ENCODE measurements at places on chromosomes 6 and 20.
A peak's percentile ranks its signal among the peaks of the same experiment; 100 is the strongest.

- DNase-seq = no peak
These were observed 28.8 kb downstream of the FITM2 start for GRCh38 chr20:44282192-44282591.

DNA sequence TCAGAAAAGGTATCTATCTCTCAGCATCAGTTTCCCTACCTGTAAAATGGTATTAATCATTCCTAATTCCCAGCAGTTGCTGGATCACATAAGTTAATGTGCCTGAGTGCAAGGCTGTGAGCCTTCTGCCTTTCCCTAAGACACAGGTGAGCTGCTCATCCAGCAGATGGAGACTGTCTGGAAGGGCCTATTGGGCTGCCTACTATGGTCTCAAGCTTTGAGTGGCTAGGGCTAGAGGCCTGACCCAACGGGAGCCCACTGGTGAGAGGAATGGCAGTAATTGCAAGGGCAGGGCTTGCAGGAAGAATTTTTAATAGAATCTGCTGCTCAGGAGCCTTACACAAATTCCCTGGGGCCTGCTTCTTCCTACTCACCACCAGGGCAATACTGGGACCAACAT is 4.3 kb downstream of the KHDC1 start:
- no peak for DNase-seq

DNA sequence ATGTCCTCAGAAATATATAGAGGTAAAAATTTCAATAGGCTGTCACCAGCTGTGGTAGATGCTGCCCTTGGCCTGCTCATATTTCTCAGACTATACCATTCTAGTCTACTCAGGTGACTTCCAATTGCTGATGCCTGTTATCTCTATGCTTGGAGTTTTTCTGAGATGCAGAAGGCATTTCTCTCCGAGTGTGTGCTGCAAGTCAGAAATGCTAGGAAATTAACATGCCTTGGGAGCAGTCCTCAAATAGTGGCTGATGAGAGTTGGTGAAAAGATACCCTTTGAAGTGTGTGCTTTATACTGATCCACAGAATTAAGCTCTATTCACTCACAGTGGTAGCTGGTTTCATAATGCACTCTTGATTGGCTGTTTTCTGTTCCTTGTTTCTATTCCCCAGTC is 43.2 kb upstream of the PKIB start:
- no peak for DNase-seq

GRCh38 chr20:10985536-10985935 is 311.7 kb upstream of the JAG1 start:
- DNase-seq = peak; percentile 89

- peak; percentile 58 for DNase-seq
These were observed 22.7 kb upstream of the PRDM1 start for GRCh38 chr6:106063448-106063850.

DNA sequence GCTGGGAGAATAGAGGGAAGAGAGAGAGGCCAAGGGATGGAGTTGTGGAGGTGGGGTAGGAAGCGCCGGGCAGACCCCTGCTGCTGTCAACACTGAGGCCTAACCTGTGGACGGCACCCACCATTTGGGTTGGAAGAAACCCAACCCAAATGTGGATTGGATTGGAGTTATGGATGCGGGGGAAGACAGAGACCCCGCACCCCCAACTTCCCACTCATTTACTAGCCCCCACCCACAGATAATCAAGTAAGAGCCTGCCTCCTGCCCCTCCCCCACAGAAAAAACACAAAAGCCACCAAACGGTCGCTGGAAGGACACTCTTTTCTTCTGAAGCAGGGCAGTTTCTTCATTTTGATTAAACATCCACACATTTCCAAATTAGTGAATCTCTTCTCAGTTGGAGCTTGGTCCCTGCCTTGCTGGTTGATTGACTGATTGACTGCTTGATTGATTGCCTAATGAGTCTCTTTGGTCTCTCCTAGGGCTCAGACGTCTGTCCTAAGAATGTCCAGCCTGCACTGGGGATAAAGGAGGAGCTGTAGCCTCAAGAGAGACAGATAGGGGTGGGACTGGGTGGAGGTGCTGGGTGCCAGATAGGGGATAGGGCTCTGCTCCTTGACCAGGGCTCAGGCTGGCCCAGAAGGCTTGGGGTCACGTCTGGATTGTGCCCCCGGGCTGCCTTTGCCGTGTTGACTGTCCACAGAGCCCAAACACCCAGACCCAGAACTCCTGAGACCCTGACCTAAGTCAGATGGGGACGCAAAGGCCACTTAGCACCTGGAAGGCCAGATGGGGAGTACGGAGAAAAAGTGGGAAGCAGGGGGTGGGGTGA is 74.9 kb upstream of the FOXP4 start:
- no peak for DNase-seq

GRCh38 chr20:3760655-3761348 is 6.8 kb downstream of the ADISSP start:
- DNase-seq = no peak

GRCh38 chr20:16982091-16982726 is 234.1 kb downstream of the OTOR start:
- DNase-seq = no peak

DNA sequence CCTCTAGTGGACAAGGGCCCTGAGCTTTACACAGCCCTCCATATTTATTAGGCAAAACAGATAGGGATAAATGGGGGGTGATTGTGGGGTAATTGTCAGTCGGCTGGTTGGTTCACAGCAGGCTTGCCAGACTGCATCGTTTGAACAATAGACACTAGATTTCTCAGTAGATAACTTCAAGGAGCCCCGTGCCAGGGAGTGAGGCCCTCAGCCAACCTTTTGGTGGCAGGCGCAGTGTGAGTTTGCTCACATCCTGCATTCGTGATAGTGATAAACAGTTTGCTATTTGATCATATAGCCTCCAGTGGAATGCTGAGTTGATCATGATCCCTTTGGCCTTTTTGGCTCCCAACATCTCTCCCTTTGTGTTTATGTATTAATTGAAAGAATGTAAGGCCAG is 3.6 kb upstream of the ABHD12 start:
- no peak for DNase-seq

DNA sequence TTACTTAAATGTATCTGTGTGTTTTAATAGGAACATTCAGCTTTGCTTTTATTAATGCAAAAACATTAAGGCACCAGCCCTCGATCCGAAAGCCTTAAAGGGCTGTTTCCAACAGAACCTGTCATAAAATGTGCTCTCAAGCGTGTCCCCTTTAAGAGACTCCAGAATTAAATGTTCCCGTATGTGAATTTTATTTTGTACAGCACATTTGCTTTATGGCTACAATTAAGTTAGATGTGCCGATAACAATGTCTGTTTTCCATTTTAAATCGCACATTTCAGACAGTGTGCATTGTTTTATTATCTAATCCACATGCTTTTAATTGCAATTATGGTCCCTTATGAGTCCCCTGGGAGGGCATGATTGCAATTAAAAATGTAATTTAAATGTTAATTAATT is 198.9 kb downstream of the TSHZ2 start:
- no peak for DNase-seq

GRCh38 chr6:131427434-131428058 is 145.5 kb upstream of the ARG1 start:
- DNase-seq = no peak

GRCh38 chr20:44479643-44480042 is 4.0 kb downstream of the TTPAL start:
- no peak for DNase-seq

GRCh38 chr20:63843778-63844177 is 12.7 kb upstream of the ZBTB46 start:
- no peak for DNase-seq

- no peak for DNase-seq
These were observed 974.1 kb downstream of the EYS start for GRCh38 chr6:64732888-64733287.

DNA sequence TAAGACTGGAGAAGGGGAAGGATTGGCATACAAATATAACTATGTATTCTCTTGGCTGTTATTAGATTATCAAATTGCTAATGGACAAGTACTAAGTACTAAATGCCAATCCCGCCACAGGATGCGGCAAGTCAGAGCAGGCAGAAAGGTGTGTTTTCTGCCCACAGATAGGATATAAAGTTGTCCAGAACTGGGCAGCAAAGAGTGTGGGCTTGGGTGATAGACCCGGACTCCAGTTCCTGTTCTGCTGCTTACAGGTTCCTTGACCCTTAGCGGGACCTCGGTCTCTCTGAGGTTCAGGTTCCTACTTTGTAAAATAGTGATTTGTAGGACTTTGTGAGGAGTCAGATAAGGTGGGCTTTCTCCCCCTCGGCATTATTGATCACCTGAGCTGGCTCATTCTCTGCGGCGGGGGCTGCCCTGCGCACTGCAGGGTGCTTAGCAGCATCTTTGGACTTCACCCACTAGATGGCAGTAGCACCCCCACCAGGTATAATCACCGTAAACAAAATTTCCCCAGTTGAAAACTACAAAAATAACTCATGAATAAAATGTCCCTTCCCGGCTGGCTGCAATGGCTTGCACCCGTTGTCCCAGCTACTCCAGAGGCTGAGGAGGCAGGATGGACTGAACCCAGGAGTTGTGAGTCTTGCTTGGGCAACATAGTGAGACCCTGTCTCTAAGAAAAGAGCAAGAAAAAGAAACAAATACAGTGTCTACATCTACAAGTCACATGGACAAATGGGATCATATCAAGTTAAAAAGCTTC is 193.1 kb downstream of the DOK5 start:
- DNase-seq = peak; percentile 11

GRCh38 chr20:8782804-8783203 is 286.1 kb upstream of the PLCB4 start:
- peak; percentile 97 for DNase-seq

DNA sequence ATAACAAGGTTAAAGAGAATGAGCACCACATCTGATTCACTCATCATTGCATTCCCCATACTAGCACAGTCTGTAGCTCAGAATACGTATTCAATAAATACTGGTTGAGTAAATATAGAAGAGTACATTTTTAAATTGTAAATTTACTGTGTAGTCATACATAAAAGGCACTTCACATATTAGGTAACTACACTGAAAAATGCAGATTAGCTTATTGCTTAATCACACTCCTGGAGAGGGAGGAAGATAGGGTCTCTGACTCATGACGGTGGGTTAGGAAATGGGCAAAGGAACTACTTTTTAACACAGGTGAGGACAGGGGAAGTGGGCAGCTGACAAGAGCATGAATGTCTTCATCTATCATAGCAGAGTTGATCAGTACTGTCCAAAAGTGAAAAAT is 133.2 kb downstream of the TBC1D32 start:
- no peak for DNase-seq

- no peak for DNase-seq
These were observed 9.6 kb downstream of the KCNS1 start for GRCh38 chr20:45091366-45091765.

- no peak for DNase-seq
These were observed 27.1 kb downstream of the RIPOR3 start for GRCh38 chr20:50664254-50664653.

DNA sequence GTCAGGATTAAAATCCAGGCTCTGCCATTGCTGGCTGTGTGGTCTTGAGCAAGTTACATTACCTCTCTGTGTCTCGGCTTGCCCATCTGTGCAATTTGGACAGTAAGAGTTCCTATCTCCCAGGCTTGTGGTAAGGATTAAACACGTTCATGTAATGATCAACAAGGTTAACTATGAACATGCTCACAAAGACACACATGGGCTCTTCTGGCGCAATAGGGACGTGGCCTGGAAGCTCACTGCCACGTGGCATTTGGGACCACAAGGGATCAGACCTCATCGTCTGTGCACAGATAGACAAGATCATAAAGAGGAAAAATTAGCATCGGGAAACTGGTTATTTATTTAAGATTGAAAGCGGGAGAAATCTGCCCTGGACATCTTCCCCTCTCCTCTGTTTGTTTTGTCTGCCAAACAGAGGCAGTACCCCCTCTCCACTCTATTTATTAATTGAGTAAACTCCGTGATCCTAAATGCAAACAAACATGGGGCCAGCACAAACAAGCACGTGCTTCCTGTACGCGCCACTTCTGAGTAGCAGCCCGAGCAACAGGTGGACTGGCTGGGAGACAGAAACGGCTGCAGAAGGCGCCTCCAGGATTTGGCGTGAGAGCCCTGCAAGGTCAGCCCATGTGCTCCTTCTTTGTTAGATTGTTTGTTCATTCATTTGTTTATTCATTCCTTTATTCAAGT is 95.0 kb downstream of the CDH26 start:
- DNase-seq = no peak

GRCh38 chr20:4369119-4369797 is 352.5 kb upstream of the PRND start:
- DNase-seq = no peak

DNA sequence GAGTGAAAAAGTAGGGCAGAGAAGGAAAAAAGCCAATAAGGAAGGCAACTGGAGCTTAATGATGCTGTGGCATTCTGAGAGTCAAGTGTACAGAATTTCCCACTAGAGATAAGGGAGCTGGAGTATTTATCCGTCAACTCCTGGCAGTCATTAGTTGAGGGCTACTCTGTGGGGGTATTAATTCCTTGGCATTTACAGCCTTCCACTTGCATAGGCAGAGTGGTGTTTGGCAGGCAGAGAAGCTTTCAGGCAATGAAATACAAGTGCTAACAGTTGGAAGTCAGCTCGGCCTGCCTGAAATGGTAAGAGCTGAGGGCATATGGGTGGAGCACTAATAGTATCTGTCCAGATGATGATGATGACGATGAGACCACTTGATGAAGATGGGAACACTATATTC is 207.3 kb upstream of the FLRT3 start:
- DNase-seq = no peak

DNA sequence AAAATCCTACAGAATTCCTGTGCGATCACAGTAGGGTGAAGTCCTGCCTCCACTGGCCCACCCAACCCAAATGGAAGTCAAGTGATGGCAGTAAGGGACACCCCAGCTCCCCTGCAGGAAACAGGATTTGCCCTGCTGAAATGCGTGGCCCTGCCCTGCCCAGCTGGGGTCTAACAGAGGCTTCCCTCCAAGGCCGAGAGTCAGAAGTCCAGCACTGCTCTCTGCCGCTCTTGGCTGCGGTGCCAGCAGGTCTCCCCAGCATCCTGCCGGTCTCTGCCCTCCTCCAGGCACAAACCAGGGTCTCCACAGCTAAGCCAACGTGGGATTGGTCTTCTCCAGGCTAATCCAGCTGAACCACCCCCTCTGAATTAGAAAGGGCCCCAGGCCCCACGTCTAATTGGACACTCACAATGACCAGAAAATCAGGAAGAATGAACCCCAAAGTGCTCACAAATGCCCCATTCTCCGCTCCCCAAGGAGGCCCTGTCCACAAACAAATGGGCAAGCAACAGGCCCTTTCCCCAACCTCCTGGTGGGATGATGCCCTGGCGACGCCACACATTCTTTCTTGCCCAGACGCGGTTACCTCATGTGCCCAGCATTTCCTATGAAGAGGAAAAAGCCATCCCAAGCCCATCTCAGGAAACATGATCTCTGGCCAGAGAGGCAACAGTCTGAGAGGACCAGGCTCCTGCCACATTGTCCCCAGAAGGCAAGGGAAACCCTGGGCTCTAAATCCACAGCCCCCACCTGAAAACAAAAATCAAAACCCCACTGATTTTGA is 117.2 kb downstream of the BANF2 start:
- peak; percentile 43 for DNase-seq
